Occipital lobe (tissue), 3 donors: ENCODE measurements at places on chromosomes 4 and X.

DNA sequence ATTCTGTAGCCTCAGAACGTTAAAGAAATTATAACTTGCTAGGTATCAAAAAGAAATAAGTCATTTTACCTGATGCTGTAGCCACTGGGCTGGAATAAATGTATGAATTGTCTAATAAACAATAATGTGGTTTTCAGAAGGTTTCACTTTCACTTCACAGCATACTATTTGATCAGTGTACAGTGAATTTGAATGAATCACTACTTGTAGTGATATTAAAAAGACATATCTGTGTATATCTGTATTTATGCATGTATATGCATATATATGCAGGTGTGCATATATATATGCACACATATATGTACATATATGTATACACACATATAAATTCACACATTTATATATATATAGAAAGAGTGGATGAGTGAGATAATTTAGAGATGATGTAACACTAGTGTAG, 440.0 kb upstream of the PCDH10 start:
- no peak for DNase-seq

DNA sequence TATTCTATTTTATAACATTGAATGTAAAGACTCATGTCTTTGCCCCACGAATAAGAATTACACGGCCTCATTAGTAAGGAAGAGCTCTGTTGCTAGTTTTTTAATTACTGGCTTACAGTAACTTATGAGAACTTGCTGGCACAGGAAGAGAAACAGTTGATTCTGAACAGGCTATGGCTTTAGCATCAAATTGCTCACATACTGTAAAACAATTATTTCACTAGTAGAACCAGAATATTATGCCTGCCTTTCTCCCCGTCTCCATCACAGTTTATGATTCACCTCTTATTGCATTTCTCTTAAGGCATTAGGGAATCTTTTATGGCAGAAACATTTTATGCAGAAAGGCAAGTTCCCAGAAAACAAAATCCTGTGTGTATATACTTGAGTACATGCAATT, 126.1 kb downstream of the SPRY1 start:
- no peak for DNase-seq

DNA sequence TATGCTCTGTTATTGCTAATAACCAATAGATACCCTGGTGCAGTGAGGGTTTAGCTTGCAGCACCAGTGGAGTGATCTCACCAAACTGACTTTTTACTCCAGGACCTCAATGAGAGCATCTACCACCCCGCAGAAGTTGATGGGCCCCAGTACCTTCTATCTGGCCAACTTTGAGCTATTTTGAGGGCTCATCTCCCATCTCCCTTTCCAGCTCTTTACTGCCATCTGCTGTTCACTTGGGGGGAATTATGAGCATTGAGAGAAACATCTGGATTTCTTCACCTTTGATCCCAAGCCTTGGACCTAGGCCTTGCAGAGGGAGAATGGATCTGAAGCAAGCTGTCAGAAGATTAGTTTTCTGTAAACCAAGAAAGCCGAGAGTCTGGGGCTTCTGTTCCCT, 143.6 kb downstream of the TMEM164 start:
- no peak for DNase-seq

DNA sequence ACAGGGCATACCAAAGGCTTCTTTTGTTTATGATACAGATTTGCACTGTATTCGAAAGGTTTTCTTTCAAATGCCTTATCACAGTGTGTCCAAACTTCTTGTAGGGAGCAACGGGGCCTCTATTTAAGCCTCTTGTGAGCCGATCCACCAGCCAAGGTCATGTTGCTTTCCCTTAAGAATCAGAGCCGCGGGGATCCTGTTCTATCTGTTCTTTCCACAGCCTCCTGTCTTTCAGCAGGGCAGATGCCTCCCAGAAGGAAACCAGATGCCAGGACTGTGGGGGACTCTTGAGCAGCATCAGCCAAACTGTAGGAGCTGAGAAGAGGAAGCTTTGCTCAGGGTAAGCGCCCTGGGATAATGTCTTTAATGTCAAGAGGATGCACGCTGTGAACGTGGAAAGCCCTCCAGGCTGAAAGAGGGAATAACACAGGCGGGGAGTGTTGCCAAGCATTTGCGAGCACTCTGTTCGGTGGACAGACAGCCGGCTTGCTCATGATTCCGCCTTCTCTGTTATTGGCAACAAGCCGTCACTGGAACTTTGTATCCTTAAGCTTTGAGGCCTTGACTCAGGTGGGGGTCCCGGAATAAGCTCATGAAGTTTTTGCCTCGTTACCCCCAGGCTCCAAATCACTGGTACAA, 279.8 kb upstream of the FRG1 start:
- no peak for DNase-seq

GRCh38 chrX:28880136-28880535, 292.9 kb downstream of the IL1RAPL1 start:
- DNase-seq = no peak

- no peak for DNase-seq
Observed at GRCh38 chrX:8724300-8724699, 7.6 kb downstream of the ANOS1 start.
